Occipital lobe (tissue), 3 donors: ENCODE measurements at places on chromosomes 5 and 9.

GRCh38 chr5:133309166-133309795, 257.5 kb downstream of the HSPA4 start:
- DNase-seq = no peak

DNA sequence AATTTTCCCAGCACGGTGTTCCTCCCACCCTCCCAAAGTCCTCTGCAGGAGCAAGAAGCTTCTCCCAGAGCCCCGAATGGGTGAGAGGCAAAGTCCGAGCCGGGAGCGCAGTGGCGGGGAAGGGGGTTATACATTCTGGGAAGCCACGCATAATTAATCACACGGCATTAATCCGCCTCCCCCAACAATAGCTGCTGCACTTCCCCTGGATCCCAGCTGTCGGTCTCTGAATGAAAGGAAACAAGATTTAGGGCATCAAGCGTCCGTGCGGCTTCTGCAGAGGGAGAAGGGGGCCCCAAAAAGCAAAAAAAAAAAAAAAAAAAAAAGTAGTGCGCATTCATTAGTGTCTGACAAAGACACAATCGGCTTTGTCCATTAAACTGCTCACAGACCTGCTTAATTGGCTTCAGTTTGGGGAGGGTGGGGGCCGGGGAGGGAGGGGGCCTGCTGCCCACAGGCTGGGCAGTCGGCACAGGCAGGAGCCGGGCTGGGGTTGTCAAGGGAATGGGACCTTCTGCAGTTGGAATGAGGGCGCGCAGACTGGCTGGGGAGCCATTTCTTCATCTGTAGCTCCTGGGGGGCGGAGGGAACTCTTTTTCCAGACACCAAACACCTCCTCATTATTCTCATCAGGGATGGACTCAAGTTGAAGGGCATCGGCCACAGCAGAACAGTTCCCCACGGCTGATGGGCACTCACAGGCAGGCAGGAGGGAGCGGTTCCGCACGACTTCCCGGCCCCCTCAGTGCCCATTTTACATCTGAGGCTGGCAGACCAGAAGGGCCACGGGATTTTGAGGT, 3.4 kb downstream of the NOTCH1 start:
- no peak for DNase-seq

DNA sequence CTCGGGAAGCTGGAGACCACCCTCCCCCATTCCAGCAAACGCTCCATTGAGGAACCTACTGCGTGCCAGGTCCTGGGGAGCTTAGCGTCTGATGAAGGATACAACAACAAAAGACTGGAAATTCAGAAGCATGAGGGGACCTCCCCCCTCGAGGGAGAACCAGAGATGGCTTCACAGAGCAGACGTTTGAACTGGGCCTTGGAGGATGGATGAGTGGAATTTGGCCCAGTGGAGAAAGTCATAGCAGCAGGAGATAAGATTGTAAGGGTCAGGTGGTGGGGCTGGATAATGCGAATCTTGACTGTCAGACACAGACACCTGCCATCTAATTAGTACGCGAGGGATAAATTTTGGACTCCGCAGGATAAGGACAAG, 1.2 kb upstream of the SLC25A51 start:
- no peak for DNase-seq

DNA sequence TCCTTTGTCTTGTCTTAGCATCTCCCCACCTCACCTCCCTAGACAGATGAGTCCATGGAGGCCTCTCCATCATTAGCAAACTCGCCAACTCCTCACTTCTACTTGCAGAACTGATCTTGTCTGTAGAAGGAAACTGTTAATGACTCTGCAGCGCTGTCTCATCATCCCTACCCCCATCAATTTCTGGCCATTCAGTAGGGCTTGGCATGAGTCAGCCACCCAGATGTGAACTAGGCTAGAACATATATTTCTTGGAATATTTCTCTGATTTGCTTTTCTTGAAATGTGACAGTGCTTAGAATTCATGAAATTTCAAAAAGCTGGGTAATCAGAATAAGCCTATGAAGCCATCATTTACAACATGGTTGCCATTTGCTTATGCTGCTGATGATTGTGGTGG, 1125.0 kb upstream of the DMAC1 start:
- DNase-seq = no peak

GRCh38 chr5:122413722-122414121, 101.7 kb downstream of the SNCAIP start:
- no peak for DNase-seq

- no peak for DNase-seq
These were observed 516.5 kb downstream of the KIF4B start for GRCh38 chr5:155530046-155530445.

GRCh38 chr5:170161069-170161468, 55.4 kb downstream of the FOXI1 start:
- no peak for DNase-seq

- DNase-seq = no peak
These were observed 9.6 kb upstream of the AKNA start for GRCh38 chr9:114397219-114397847.
